Mammary epithelial cell (primary cell): ENCODE measurements at places on chromosomes 12 and 14. TPM values are rescaled to one million over a fixed set of nuclear protein-coding genes. Genes with fewer than 3 reads are reported as not detected.

Gene DNAH10
- 0.50 TPM for total RNA-seq

Gene GYS2
- not detected for total RNA-seq

DNA sequence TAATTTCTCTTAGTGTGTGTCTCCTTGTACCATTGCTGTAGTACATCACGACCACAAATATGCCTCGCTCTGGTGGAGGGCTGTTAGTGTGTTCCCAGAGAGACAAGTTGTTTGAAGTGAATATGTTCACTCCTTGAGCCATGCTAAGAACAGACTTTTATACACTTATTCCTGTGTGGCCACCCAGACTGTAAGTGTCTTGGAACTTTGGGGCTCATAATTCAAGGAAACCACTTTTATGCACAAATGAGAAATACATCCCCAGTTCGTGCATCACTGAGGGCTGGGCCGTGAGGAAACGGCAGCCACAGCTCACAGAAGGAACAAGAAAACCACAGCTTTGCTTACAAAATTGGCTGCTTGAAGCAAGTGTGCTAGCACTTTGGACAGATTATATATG, 362.2 kb upstream of the DDHD1 start:
- no peak for DNase-seq

GRCh38 chr12:124761871-124762270, 101.8 kb downstream of the SCARB1 start:
- no peak for DNase-seq

Gene TMEM233
- total RNA-seq = not detected in 2 replicates

- DNase-seq = no peak
Measured at GRCh38 chr12:114401328-114402083, 4.4 kb downstream of the TBX5 start.

Gene PLEKHH1
- total RNA-seq = 11.9 and 13.1 TPM in 2 replicates

GRCh38 chr14:69314327-69314726, 54.4 kb downstream of the GALNT16 start:
- no peak for DNase-seq

Gene TSPAN8
- total RNA-seq = not detected

GRCh38 chr12:14868916-14869506, 16.6 kb downstream of the MGP start:
- DNase-seq = peak; percentile 5

DNA sequence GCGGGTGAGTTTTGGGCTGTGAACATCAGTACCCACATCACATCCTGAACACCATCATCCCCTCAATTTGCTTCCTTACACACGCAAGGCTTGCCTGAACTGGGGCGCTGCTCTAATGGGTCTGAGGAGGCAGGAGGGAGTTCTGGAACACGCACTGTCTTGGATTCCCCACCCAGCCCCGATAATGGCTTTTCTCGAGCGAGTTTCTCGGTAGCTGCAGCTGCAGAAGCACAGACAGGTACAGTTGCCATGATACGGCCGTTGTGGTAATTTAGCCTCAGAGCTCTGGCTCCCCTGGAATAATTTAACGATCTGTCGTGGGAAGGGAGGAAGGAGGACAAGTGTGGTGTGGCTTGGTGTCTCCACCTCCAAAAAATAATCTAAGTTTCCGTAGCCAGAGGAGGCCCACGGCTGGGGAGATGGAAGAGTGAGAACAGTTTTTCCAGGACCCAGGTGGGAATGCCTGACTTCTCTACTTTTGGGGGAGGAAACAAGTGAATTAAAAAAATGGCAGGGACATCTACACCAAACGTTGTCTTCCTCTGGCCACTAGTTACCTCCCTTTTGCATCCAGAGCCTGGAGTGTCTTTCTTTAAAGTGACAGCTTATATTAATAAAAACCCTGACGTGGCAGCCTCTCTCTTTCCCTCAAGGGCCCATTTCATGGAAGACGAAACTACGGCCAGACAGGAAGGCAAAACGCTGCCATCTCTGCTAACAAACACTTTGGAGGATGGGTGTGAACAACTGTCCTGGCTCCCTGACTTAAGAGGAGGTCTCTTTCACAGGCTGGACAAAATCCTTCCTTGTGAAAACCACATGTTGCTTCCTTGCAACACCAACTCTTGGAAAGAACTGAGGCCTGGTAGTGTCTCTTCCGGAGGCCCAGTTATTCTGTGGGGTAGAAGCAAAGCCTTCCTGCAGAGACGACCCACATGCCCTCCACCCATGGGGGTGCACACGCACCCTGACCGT, 84.8 kb downstream of the RBM19 start:
- DNase-seq = no peak

Gene TAS2R7
- total RNA-seq = not detected in 2 replicates

GRCh38 chr14:36741858-36742257, 80.2 kb downstream of the PAX9 start:
- DNase-seq = no peak

GRCh38 chr12:12182703-12183365, 84.0 kb downstream of the LRP6 start:
- peak; percentile 15 for DNase-seq

DNA sequence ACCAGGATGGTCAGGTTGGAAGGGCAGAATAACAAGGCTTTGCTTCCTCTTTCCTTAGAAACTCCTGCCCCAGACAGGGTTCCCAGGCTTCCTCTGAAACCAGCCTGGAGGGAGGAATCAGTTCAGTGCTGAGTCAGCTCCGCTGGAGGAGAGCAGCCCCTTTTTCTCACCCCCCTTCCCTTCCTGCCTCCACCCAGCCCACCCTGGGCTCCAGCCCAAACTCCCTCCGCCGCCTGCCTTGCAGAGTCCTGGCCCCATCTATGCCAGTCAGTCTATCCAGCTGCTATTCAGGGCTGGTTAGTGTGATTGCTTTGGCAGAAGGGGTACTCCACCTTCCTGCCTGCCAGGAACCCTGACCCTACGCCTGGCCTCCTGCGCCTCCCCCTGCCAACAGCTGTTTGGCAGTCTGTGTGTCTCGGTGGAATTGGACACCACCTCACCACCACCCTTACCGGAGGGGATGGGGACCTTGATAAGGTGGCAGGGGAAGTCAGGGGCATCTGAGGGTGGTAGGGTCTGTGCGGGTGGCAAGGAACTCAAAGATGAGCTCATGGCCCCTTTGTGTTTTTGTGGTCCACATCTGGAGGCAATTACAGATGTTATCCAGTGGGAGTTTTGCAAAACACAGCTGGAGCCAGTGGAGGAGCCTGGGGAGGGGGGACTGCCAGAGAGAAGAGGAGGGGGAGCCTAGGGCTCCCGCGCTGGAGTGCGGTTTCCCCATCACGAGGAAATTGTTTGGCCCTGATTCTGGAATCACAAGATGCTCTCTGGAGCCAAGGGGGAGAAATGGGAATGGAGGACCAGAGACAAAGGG, 12.2 kb downstream of the MMP14 start:
- DNase-seq = peak; percentile 54

- DNase-seq = no peak
Measured at GRCh38 chr12:50363141-50363540, 33.3 kb downstream of the FAM186A start.

DNA sequence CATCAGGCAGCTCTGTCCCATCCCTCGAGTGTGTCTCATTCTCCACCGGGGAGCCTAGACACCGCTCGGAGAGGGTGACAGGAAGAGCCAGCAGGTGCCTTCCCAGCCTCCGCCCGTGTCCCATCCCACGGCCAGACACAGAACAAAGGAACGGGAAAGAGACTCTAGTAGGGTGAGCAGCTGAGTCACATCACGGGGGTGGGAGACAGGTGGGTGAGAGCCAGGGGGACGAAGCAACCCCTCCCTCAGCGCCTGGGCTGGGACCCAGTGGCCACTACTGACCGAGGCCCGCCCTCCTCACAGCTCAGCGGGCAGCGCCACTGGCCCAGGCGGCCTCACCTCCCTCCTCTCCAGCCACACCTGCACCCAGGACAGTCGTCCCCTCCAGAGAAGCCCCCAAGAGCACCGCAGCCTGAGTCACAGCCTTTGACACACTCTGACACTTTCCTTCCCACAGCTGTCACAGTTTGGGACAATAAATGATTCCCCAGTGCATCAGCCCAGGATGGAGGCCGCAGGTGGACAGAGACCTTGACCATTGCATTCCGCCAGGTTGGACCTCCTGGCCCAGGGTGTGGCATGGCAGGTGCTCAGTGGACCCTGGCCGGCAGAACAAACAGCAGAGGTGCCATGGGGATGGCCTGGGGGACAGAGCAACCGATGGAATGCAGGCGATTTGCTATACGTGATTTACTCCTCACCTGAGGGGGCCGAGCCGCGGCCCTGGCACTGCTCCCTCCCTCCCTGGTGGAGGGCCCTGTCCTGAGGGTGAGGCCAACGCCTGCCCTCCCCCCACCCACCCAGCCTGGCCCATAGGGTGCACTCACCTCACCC, 45.4 kb upstream of the GALNT9 start:
- no peak for DNase-seq

DNA sequence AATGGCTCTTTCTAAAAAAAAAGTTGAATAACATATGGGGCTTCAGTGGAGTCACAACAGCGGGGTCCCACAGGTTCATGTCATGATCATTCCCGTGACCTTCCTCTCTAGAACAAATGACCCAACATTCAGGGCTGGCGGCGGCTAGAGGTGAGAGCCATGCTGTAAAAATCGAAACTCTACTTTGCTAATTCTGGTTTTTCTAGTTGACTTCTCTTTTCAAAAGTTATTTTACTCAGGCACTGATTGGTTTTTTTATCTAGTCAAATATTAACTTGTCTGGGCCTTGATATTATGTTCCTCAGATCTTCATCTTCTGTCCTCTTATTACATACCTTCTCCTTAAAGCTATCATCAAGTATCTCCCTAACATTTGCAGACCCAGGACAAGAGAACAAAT, 402.9 kb upstream of the SOX5 start:
- no peak for DNase-seq

- no peak for DNase-seq
Measured at GRCh38 chr12:49524660-49525324, 14.0 kb upstream of the KCNH3 start.

DNA sequence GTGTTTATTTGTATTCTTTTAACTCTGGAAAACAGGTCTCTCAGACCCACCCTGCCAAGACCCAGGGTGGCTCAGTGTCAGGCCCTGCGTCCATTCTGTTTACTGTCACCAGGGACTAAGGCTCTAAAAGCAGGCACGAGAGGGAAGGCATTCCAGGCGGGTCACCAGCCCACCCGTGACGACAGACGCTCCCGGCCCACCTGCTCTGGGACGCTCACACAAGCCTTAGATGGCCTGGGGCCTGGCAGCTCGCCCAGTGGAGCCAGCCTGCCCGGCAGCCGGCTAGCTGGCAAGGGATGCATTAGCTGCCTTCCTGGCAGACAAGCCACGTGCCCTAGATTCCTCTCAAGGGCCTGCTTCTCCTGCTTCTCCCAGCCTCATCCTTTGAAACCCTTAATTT, 9.2 kb upstream of the NUAK1 start:
- DNase-seq = no peak

Gene FOXG1
- not detected in 2 replicates for total RNA-seq

GRCh38 chr14:105602799-105603793, 76.7 kb downstream of the TMEM121 start:
- DNase-seq = no peak

DNA sequence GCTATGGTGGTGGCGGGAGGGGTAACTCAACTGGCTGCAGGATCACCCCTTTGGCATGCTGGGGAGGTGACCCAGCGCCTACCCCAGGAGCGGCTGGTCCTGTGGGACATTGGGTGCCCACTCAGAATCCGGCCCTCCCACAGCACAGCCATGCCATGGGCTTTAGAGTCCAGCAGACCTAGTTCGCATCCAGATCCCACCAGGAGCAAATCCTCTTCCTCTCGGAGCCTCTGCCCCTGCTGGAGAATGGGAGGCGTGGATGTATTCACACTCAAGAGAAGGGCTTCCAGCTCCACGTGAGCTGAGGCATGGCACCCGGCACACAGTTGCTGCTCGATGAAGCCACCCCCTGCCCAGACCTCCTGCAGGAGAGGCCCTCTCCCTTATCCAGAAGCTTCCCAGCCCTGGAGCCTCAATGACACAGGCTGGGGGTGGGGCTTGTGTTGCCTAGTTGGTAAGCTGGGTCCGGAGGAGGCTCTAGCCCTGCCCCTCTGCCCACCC, 17.7 kb downstream of the FAM222A start:
- no peak for DNase-seq

- DNase-seq = peak; percentile 89
Measured at GRCh38 chr12:77888611-77889010, 57.9 kb downstream of the NAV3 start.

Gene LRCOL1
- not detected for total RNA-seq

DNA sequence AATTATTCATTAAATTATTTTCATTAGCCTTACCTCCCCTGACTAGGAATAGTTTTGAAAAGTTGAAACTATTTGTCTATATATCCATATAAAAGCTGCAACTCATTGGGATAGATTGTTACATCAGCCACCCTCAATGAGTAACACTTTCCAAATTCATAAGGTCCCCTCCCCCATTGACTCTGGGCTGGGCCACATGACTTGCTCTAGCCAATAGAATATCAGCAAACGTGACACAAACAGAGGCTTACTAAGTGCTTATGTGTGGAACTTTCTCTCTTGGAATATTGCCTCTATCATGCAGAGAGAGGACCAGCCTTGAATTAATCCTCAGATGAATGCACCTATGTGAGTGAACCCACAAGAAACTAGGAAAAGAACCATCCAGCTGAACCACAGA, 213.7 kb downstream of the CCDC59 start:
- no peak for DNase-seq

Gene GNS
- total RNA-seq = 57.6 and 64.9 TPM in 2 replicates

Gene MORN3
- total RNA-seq = not detected in 2 replicates

DNA sequence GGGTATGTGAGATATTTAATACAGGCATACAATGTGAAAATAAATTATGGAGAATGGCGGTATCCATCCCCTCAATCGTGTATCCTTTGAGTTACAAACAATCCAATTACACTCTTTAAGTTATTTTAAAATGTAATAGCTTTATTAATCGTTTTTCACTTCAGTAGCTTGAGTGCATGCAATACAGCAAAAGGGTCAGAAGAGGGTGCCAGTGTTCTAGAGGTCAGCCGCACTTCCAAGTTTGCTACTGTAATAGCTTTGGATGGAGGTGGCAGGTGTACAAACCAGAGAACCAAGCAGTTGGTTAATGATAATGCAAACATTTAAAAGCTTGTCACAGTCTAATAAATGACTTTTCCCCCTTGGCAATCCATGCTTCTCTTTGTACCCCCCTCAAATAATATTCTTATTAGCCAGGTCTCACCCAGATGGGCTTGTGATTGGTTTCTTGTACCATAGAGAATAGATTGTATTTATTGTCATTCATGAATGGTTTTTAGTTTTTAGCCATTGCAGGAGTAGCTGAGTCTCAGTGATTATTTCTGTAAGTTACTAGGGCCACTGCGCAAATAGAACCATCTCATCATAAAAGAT, 127.0 kb downstream of the ERC1 start:
- DNase-seq = peak; percentile 53

Gene LYZ
- total RNA-seq = not detected

GRCh38 chr12:81089412-81089811, 11.5 kb downstream of the ACSS3 start:
- DNase-seq = no peak

Gene GPR68
- 0.83 TPM for total RNA-seq

GRCh38 chr14:70052990-70053389, 135.8 kb downstream of the SLC8A3 start:
- peak; percentile 22 for DNase-seq

DNA sequence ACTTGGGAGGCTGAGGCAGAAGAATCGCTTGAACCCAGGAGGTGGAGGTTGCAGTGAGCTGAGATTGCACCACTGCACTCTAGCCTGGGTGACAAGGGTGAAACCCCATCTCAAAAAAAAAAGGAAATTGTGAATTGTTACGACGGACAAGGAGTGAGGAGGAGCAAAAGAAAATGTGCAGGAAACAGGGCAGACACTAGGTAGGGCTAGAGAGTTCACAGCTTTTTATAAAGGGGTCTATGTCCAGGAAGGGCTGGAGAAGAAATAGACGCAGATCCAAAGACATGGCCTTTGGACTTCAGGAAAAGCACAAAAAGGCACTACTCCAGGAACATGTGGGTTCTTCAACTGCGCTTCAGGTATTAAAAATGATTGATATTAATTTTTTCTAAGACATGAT, 34.4 kb downstream of the ATG14 start:
- no peak for DNase-seq
